ENCODE measurements at places on chromosomes 11 and 22.

DNA sequence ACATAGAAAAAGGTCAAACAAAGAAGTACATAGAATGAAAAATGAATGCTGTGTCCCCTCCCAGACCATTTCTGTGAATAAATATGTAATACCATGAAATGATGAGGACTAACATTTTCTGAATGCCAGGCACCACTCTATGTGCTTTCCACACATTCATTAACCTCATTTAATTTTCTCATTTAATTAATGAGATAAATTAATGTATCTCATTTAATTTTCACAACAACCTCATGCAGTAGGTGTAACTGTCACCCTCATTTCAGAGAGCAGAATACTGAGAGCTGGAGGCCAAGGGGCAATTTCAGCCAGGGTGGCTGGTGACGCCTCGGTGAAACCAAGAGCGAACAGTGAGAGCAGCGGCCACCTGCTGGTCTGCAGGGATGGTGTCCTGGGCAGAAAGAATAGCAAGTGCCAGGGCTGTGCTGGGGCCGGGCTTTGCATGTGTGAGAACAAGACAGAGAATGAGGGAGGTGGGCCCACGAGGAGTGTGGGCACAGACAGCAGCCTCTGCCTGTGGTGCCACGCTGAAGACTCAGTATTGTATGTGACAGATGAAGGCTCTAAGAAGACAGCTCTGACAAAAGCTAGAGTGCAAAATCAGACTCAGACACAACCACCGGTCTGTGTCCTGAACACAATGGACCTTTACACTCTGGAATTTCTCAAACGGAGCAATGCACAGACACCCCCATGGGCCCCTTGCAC lies 1.8 kb upstream of the SERPIND1 start:
- DNase-seq, result no peak

GRCh38 chr11:27646051-27646818 lies 54.0 kb downstream of the BDNF start:
- no peak for DNase-seq

DNA sequence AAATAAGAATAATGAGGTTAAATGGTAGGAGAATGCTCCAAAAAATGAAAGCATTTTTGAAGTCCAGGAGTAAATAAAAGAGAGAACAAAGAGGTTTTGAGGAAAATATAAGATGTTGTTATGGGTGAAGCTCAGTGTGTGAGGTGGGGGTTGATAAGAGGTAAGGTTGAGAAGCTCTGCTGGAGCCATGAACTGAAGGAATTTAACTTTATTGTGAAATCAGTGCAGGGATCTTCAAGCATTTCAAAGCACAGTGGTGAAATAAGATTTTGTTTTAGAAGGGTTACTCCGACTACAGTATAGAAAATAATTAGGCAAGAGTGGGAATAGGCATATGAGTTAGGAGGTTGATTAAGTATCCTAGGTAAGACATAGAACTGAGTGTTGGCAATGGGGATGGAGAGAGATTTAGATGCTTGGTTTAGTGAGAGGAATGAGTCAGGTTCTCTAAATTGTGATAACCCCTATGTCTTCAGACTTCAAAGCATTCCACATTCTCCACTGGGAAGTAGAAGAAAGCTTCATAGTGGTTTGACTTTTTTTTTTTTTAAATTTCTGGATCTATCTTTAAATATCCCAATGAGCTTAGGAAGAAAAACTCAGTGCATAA lies 403.2 kb downstream of the AASDHPPT start:
- peak; percentile 52 for DNase-seq

DNA sequence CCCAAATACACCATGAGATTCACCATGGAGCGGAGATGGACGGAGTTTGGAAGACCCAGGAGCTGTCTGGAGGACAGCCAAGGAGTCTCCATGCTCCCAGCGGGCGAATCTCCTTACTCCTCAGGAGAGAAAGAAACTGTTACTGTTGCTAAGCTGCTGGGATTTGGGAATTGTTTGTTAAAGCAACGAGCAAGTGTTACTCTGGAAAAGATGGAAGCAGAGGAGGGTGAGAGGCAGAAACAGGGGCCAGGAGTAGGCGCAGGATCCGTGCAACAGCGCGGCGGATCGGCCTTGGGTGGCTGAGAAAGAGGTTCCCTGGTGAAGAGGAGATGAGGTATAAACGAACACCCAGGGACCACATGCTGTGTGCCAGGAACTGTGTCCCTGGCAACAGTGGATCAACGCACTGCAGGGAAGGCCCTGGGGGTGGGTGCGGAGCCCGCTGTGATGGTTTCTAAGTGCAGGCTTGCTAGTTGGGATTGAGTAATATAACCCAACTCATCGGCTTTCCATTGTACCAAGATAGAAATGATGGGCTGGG lies 1436.4 kb downstream of the BRD1 start:
- DNase-seq, result no peak

- peak; percentile 69 for DNase-seq
Observed at GRCh38 chr11:68928136-68928880, 24.6 kb downstream of the IGHMBP2 start.

DNA sequence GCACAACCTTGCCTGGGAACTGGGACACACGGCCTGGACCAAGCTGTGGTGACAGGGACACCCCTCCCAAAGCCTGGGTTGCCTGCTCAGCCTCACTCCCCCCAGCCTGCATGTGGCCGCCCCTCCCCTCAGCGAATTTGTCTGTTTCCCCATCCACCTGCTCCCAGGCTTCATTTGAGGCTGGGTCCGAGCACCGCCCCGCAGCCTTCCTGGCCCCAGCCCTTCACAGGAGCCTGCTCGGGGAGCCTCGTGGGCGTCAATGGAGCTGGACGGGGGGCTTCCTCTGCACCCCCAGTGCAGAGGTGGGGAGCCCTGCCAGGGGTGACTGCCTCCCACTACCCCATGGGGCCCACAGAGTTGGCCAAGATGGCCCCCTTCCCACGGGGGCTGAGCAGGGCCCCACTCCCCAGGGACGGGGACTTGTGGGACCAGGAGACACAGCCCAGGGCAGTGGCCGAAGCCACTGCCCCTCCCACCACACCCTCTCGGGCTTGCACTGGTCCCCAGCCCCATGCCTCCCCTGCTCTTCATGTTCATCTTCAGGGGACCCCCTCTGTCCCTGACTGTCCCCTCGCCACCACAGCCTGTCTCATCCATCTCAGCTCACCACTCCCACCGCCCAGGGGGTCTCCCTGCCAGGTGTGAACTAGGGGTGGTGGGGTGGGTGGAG lies 91.7 kb downstream of the WNT7B start:
- DNase-seq, result no peak

DNA sequence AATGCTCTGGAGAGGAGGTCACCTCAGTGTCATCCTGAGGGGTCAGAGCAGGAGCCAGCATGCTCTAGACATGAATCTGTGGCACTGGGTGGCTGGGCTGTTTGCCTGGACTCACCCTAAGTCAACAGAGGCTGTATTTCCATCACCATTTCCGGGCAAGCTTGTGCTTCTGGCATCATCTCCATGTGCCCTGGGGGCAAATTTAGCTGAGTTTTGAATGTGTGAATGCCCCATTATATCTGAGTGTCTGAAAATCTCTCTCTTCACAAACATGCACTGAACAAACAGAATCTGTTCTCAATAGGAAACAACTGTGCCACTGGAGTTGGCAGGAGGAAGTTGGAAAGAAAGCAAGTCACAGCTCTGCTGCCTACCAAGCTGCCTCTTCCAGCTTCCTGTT lies 356.2 kb downstream of the GRM5 start:
- DNase-seq, result no peak

DNA sequence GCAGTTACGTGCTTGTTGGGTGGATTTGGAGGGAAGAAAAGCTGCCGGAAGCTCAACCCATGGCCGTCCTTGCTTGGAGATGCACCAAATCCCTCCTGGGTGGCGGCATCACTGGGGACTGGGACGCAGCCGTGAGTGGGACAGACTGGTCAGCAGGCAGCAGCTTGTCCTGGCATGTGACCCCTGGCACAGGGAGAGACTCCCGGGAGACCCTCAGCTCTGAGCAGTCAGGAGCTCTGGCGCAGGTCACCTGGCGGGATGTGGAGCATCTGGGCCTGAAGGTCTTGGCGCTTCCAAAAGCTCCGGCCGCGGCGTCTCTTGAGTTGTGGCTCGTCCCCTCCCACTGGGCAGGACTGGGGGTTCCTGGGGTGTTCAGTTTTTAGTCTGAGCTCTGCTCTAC lies 26.3 kb downstream of the PTDSS2 start:
- DNase-seq, result no peak

DNA sequence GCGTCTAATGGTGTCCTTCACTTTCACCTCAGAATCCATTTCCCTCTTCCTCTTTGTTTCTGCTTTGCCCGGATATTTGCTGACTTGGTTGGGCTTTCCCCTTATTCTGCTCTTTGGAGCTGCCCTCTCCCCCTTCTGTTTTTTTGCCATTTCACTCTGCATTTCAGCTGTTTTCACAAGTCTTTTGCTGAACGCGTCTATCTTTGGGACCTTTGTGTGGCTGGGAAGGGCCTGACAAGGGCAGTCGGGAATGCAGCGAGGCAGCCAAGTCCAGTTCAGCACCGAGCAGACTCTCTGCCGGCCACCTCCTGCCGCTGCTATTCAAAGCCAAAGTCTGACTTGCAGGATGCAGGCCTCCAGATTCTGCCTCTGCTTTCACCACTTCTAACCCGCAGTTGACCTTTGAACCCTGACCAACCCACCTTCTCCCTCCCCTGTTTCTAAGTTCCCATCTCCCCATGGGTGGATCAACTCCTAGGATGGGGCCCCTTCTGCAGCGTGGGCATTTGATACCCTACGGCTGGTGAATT lies 38.2 kb downstream of the FEZ1 start:
- peak; percentile 84 for DNase-seq

GRCh38 chr11:10584071-10584501 lies 15.6 kb upstream of the LYVE1 start:
- DNase-seq, result peak; percentile 93

DNA sequence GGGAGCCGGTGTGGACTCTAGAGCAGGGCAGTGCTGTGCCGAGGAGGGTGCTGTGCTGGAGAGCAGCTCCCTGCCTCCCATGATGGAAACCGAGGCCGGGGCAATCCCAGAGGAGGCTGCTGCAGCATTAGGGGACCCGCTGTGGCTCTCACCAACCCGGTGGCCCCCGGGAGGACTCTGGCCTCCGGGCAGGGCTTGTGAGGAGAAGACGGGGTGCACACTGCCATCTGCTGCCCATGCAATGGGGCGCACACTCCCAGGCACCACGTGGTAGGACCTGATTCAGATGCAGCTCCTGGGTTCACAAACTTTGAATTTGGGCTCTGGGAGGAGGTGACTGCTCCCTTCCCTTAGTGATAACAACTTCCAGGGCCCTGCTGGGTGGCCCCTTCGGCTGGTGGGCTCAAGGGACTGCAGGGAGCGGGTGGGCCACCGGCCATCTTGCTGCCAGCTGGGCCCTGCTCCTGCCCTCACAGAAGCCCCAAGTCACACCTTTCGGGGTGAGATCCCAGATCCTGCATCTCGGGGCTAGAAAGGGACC lies 93.8 kb upstream of the FGF3 start:
- no peak for DNase-seq

GRCh38 chr11:10893714-10894151 lies 35.9 kb upstream of the ZBED5 start:
- peak; percentile 51 for DNase-seq

GRCh38 chr22:23591201-23591791 lies 11.2 kb upstream of the IGLL1 start:
- DNase-seq, result peak; percentile 76

- DNase-seq, result no peak
Observed at GRCh38 chr11:26063915-26064314, 268.0 kb upstream of the ANO3 start.

DNA sequence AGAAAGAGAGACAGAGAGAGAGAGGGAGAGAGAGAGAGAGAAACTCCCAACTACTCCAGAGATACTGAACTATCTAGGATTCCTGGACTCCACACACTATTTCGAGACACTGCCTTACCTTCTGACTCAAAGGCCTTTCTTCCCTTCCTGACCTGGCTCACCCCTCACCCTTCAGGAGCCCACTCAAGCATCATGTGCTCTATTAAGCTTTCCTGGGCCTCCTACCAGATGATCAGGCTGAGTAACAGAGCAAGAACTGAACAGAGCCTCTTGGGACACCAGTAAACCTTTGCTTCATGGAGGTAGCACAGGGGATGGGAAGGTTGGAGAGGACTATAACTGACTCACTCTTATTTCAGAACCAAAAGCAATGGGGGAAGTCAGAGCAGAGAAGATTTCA lies 31.4 kb downstream of the PLEKHA7 start:
- no peak for DNase-seq

- peak; percentile 85 for DNase-seq
Observed at GRCh38 chr11:122045181-122045586, 70.8 kb downstream of the BLID start.

DNA sequence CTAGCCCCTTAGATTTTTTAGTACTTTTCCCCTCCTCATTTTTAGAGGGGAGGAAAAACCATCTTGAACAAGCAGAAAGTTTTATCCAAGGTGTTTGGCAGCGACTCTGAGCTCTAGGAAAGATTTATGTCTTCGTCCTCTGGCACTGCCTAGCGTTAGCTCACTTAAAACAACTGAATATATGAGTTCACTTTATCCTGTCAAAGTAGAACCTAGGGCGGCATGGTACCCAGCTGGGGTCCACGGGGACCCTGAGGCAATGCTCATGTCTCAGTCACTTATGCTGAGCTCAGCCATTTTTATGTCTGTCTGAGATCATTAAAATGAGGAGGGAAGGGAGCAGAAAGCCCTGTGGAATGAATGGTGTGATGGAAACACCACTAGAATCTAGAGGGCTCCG lies 14.2 kb upstream of the VSIG10L2 start:
- DNase-seq, result no peak

GRCh38 chr11:1931341-1932104 lies 12.0 kb downstream of the TNNT3 start:
- DNase-seq, result peak; percentile 45

- DNase-seq, result no peak
Observed at GRCh38 chr11:14212986-14213385, 146.0 kb downstream of the RRAS2 start.

DNA sequence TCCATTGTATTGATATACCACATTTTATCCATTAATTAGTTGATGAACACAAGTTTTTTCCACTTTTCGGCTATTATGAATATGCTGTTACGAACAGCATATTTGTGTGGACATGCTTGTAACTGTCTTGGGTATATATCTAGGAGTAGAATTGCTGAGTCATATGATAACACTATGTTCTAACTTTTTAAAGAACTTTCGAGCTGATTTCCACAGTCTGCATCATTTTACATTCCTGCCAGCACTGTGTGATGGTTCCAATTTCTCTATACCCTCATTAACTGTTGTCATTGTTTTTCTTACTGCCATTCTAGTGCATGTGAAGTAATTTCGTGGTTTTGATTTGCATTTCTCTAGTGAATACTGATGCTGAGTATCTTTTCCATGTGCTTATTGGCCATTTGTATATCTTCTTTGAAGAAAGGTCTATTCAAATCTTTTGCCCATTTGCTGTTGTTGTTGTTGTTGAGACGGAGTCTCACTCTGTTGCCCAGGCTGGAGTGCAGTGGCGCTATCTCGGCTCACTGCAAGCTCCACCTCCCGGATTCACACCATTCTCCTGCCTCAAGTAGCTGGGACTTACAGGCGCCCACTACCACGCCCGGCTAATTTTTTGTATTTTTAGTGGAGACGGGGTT lies 7.4 kb upstream of the RCE1 start:
- peak; percentile 66 for DNase-seq

GRCh38 chr11:14366936-14367335 lies 8.0 kb upstream of the RRAS2 start:
- DNase-seq, result no peak

- no peak for DNase-seq
Observed at GRCh38 chr22:37206841-37207821, 5.1 kb downstream of the SSTR3 start.

GRCh38 chr11:44519989-44520737 lies 45.3 kb upstream of the CD82 start:
- no peak for DNase-seq
